ENCODE measurements at places on chromosomes 16 and 17.

GRCh38 chr17:9470171-9470570 lies 105.4 kb downstream of the STX8 start:
- no peak for DNase-seq

DNA sequence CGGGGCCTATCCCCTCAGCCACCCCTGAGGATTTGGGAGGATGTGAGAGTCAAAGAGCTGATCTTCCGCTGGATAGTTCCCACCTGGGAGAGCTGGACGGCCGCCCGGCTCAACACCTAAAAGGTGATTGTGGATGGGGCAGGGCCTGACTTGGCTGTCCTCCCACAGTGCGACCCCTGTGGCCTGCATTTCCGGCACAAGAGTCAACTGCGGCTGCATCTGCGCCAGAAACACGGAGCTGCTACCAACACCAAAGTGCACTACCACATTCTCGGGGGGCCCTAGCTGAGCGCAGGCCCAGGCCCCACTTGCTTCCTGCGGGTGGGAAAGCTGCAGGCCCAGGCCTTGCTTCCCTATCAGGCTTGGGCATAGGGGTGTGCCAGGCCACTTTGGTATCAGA lies 4.5 kb downstream of the BCL6B start:
- DNase-seq = no peak

GRCh38 chr17:58318065-58318481 lies 10.5 kb downstream of the TSPOAP1 start:
- no peak for DNase-seq

DNA sequence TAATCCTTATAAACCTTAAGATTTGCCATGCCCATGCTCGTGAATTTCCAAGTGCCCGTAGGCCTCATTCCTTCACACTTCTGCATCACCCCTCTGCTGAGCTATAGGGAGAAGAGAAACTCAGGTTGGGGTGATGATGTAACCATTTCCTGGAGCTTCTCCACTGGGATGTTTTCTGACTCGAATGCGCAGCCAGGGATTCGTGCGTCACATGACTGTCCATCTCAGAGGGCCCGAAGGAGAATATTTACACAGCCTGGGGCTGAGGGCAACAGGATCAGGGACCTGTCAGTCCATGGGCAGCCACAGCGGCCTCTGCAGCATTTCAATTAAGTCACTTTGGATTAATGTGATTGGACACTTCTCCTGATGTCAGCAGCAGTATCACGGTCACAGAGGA lies 8.7 kb downstream of the GSG1L2 start:
- no peak for DNase-seq

DNA sequence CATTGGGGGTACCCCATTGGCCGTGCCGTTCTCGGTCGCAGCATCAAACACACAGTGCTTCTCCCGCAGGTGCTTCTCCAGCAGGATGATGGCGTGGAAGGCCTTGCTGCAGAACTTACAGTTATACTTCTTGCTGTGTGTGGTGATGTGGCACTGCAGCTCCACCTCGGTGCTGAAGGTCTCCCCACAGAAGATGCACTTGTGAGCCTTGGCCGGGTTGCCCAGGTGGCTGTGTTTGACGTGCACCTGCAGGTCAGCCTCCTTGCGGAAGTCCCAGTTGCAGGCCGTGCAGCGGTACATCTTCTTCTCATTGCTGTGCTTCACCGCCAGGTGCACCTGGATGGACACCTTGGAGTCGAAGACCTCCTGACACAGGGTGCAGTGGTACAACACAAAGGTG lies 219.3 kb downstream of the ZNF423 start:
- DNase-seq = no peak

DNA sequence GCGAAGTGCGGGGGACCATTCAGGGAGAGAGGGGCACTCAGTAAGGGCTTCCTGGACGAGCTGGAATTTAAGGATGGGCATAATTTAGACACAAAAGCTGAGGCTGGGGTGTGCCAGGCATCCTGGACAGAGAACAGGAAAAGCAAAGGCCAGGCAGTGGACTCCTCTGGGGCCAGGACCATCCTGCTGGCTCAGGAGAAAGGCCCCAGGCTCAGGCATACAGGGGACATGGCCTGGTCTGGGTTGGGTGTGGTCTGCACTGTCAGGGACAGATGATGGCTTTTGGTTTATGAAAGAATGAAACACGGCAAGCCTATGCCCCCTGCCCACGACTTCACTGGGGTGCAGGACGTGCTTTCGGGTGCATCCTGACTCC lies 48.9 kb upstream of the DOC2B start:
- no peak for DNase-seq
